ENCODE measurements at places on chromosomes 4 and X. TPM values are rescaled to one million over a fixed set of nuclear protein-coding genes. Genes with fewer than 3 reads are reported as not detected.

DNA sequence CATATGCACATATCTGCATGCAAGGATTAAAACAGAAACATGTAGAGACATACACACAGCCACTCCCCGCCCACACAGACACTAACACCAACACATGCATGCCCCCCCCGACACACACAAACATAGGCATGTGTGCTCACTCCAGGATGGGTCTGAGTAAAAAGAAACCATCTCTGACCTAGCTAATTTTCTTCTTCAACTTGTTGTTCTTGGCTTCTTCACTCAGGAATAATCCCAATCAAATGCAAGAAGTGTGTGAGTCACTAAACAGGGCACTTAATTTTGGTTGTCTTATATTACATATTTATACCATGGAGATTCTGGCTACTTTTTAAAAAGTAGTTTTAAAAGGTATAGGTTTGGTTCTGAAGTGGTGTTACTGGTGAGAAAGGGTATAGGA is 28.3 kb downstream of the ENOX2 start:
- no peak for DNase-seq

The NDUFA1 gene
- polyA plus RNA-seq = 207 TPM

GRCh38 chrX:31435592-31435991 is 363.8 kb upstream of the FTHL17 start:
- no peak for DNase-seq

GRCh38 chr4:11438647-11439046 is 10.0 kb upstream of the HS3ST1 start:
- no peak for DNase-seq

- no peak for DNase-seq
Measured at GRCh38 chrX:17922303-17922702, 61.2 kb upstream of the RAI2 start.

DNA sequence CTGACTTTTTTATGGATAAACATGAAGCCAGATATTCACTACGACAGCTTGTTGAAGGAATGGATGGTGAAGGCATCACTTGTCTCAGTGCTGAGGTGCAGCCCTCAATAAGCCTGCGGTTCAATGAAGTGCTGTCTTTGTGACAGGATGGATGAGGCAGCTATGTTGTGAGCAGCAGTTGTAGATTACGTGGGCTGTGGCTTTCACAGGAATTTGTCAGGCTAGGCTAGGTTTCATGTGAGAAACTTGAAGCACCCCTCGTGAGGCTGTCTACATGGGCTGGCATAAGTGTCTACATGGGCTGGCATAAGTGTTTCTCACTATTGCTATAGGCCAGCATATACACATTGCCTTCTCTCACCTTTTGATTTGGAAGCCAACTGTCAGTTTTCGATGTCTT is 1050.0 kb downstream of the ADGRL3 start:
- no peak for DNase-seq

- no peak for DNase-seq
Measured at GRCh38 chr4:72377491-72378194, 191.4 kb downstream of the ADAMTS3 start.

GRCh38 chr4:47579235-47579634 is 94.2 kb downstream of the ATP10D start:
- DNase-seq = no peak

The CT83 gene
- polyA plus RNA-seq = not detected

The SHROOM3 gene
- polyA plus RNA-seq = 4.9 TPM

The FGFBP2 gene
- not detected for polyA plus RNA-seq
